T-cell (primary cell): ENCODE measurements at places on chromosomes 3 and 15.
A peak's percentile ranks its signal among the peaks of the same experiment; 100 is the strongest.

- no peaks in the 10 kb centered on the region for H3K27me3 ChIP-seq
- peak overlapping the region; percentile 59 for H3K27ac ChIP-seq
- H3K36me3 ChIP-seq, result peaks cover 6% of the 10 kb centered on the region
- H3K4me3 ChIP-seq, result no peak overlapping the region
Measured at GRCh38 chr15:67240235-67241131, 14.0 kb downstream of the AAGAB start.

- H3K4me3 ChIP-seq, result no peak overlapping the region
- no peak overlapping the region for H3K27ac ChIP-seq
- no peaks in the 10 kb centered on the region for H3K27me3 ChIP-seq
- no peaks in the 10 kb centered on the region for H3K4me1 ChIP-seq
- no peak for DNase-seq
- no peaks in the 10 kb centered on the region for H3K36me3 ChIP-seq
Measured at GRCh38 chr3:9342696-9343095, 20.2 kb upstream of the THUMPD3 start.

- H3K27ac ChIP-seq, result no peak overlapping the region
- no peak overlapping the region for H3K4me3 ChIP-seq
- H3K36me3 ChIP-seq, result no peaks in the 10 kb centered on the region
- DNase-seq, result no peak
Measured at GRCh38 chr15:91824256-91824655, 29.3 kb upstream of the SLCO3A1 start.

DNA sequence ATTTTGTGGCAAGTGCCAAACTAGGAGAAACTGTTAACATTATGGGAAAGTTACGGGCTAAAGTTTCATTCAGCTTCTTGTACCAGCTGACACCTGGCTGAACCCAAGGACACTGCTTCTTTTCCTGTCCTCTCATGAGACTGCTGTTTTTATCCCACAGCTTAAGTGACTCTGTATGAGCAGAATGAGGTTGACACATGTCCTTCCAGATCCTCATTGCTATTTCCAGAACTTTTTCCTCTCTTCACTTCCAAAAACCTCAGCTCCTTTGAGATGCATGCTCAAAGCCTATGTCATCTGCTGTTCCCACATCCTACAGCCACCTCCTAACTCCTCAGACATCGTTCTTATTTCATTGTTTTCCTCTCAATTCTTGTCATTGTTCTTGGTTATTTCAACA, 183.6 kb downstream of the DCLK3 start:
- H3K4me3 ChIP-seq, result no peak overlapping the region
- no peaks in the 10 kb centered on the region for H3K36me3 ChIP-seq
- no peaks in the 10 kb centered on the region for H3K4me1 ChIP-seq
- H3K27ac ChIP-seq, result no peak overlapping the region

- no peak for DNase-seq
- H3K27ac ChIP-seq, result no peak overlapping the region
- H3K27me3 ChIP-seq, result no peaks in the 10 kb centered on the region
- H3K4me1 ChIP-seq, result peaks cover 7% of the 10 kb centered on the region
Measured at GRCh38 chr15:56916825-56917477, 1.5 kb upstream of the TCF12 start.

DNA sequence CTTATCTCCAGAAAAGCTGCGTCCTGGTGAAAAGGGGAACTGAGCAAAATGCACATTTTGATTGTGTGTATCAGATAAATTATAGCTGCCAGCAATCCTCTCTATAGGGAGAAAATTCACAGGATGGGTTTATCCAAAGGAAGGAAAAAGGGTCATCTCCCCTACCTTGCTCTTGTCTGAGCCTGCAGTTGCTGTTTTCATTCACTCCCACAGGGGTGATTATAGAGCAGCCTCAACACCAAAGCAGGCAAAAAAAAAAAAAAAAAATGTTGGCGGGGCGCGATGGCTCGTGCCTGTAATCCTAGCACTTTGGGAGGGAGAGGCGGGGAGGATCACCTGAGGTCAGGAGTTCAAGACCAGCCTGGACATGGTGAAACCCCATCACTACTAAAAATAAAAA, 333.7 kb downstream of the ROBO2 start:
- H3K4me1 ChIP-seq, result no peaks in the 10 kb centered on the region
- H3K4me3 ChIP-seq, result no peak overlapping the region
- H3K27ac ChIP-seq, result no peak overlapping the region
- no peaks in the 10 kb centered on the region for H3K36me3 ChIP-seq

DNA sequence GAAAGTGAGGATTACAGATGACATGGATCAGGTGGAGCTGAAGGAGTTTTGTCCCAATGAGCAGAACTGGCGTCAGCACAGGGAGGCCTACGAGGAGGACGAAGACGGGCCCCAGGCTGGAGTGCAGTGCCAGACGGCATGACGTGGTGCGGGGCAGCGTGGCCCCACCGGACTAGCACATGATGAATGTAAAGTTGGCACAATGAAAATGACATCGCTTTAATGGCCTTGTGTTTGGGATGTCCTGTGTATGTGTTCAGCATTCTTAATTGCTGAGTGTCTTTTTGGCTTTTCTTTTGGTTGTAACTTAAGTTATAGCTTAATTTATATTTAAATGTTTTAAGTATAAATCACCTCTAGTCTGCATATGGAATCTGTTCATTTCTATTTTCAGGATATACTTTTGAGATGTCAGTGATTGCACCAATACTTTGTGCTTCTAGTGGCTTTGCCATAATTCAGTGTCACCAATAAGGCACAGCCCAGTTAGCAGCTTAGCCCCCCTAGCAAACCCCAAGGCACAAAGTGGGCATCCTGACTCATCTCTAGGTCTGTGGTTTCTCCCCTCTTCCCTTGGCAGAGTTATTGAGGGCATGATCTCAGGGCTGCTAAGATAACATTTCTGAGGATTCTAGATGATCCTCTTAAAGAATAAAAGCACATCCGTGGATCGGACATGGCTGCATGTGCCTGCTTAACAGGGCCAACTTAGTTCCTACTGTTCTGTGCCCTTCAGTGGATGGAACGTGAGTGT, 16.1 kb downstream of the DNAJA4 start:
- no peaks in the 10 kb centered on the region for H3K27me3 ChIP-seq
- H3K27ac ChIP-seq, result no peak overlapping the region
- DNase-seq, result no peak
- H3K4me1 ChIP-seq, result no peaks in the 10 kb centered on the region
- H3K36me3 ChIP-seq, result peaks cover 15% of the 10 kb centered on the region

GRCh38 chr3:149506965-149507364, 32.5 kb downstream of the TM4SF4 start:
- DNase-seq, result no peak
- no peak overlapping the region for H3K27ac ChIP-seq
- H3K4me1 ChIP-seq, result no peaks in the 10 kb centered on the region
- H3K4me3 ChIP-seq, result no peak overlapping the region

GRCh38 chr3:4448187-4448586, 18.9 kb downstream of the SUMF1 start:
- H3K4me3 ChIP-seq, result no peak overlapping the region
- no peak overlapping the region for H3K27ac ChIP-seq
- H3K36me3 ChIP-seq, result peaks cover 44% of the 10 kb centered on the region
- no peaks in the 10 kb centered on the region for H3K27me3 ChIP-seq

DNA sequence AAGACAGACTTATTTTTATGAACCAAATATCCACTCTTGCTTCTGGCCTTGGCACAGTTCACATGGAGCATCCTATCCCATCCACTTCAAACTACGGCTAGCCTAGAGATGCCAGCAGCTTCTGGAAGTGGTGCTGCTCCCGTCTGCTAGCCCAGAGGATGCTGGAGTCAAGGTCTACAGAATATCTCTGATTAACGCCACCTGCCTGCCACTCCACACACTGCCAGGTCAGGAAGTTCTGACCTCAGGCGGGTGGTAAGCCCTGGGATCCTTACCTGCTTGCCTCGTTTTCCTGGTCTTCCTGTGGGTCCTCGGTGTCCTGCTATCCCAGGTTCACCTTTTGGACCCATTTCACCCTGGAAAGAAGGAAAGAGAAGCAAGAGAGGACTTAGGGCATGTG, 42.9 kb downstream of the EAF1 start:
- H3K27me3 ChIP-seq, result no peaks in the 10 kb centered on the region
- peaks cover 28% of the 10 kb centered on the region for H3K4me1 ChIP-seq
- peaks cover 3% of the 10 kb centered on the region for H3K36me3 ChIP-seq
- no peak overlapping the region for H3K4me3 ChIP-seq

DNA sequence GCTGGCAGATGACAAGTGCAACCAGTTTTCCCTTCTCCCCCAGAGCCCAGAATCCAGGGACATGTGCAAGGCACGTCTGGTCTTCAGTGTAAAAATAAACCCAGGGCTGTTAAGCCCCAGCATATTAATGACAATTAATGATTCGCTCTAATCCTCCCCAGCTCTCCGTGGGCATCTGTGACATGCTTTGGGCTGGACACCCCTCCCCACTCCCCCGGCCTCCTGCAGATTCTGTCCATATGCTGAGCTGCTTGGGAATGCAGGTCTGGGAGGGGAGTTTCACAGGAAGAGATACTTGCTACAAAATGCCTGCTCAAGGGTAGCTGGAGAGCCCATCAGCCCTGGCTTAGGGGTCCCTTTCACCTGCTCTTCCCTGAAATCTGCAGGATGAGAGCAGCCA, 43.0 kb upstream of the NTRK3 start:
- no peaks in the 10 kb centered on the region for H3K4me1 ChIP-seq
- no peak overlapping the region for H3K27ac ChIP-seq
- no peaks in the 10 kb centered on the region for H3K36me3 ChIP-seq
- H3K27me3 ChIP-seq, result peaks cover 13% of the 10 kb centered on the region

DNA sequence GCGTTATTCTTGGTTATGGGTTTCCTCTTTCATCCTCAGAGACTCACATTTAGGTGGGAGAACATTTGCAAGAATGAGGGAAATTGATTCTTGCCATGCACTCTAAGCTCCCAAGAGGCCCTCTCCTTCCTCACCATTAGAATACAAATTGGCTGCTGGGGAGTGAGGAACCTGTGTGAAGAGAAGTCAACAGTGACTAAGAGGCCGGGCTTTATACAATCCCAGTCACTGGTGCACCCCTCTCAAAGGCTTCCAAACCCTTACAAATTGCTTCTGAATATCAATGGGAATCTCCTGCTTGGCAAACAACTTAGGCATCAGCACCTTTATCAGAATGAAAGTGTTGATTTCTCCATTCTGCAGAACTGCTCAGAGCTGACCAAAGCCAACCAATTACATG, 16.5 kb upstream of the RGMA start:
- DNase-seq, result no peak
- no peaks in the 10 kb centered on the region for H3K36me3 ChIP-seq
- H3K4me3 ChIP-seq, result no peak overlapping the region
- H3K27me3 ChIP-seq, result peaks cover 18% of the 10 kb centered on the region
- no peak overlapping the region for H3K27ac ChIP-seq

GRCh38 chr15:37015035-37015434, 85.3 kb downstream of the MEIS2 start:
- H3K4me1 ChIP-seq, result no peaks in the 10 kb centered on the region
- H3K27me3 ChIP-seq, result peaks cover 3% of the 10 kb centered on the region
- H3K4me3 ChIP-seq, result no peak overlapping the region
- DNase-seq, result no peak
- H3K36me3 ChIP-seq, result no peaks in the 10 kb centered on the region

DNA sequence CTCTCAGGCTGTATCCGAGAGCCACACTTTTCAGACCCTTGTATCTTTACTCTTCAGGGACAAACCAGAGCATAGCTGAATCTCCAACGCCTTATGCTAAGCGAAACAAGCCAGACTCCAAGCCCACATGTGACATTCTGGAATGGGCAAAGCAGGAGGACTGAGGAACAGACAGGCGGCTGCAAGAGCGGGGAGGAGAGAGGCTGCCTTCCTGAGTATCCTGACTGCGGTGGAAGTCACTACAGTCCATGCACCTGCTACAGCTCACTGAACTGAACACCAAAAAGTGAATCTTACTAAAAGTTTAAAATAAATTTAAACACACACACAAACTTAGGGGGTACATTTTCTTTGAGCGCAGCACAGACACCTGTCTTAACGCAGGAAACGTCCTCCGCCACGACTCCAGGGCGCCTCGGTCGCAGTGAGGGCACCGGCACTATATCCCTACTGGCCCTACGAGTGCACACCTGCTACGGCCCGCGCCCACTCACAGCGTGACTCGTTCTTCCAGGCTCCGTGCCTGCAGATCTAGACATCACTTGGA, 1.4 kb downstream of the CYFIP1 start:
- H3K27ac ChIP-seq, result no peak overlapping the region
- H3K36me3 ChIP-seq, result no peaks in the 10 kb centered on the region
- peaks cover 16% of the 10 kb centered on the region for H3K4me1 ChIP-seq
- DNase-seq, result no peak

GRCh38 chr3:193857996-193858395, 265.0 kb downstream of the OPA1 start:
- H3K27me3 ChIP-seq, result no peaks in the 10 kb centered on the region
- H3K4me3 ChIP-seq, result no peak overlapping the region
- DNase-seq, result no peak
- no peaks in the 10 kb centered on the region for H3K4me1 ChIP-seq

GRCh38 chr3:41117398-41117870, 81.9 kb upstream of the CTNNB1 start:
- H3K36me3 ChIP-seq, result no peaks in the 10 kb centered on the region
- no peaks in the 10 kb centered on the region for H3K27me3 ChIP-seq
- peak; percentile 86 for DNase-seq
- peak overlapping the region; percentile 10 for H3K4me3 ChIP-seq

- no peak for DNase-seq
- no peak overlapping the region for H3K4me3 ChIP-seq
- H3K27me3 ChIP-seq, result no peaks in the 10 kb centered on the region
Measured at GRCh38 chr3:115975796-115976195, 352.5 kb downstream of the GAP43 start.
